ENCODE measurements at places on chromosomes 1 and 21.

DNA sequence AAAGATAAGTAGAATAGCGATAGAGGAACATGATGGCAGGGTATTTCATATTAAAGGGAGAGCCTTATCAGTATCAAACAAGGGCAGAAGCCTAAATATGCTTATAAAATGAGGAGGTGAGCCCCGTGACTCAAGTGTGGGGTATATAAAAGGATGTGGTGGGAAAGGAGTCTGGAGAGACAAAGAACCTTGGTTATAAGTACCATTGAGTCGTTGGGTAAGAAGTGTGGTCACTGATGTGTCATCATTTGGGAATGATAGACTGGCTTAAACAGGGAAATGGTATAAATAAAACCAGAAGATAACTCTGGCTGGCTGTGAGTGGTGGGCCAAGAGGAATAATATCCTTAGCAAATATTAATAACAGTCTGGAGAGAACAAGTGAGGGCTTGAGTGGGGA lies 10.9 kb upstream of the CD5L start:
- no peak for DNase-seq

- DNase-seq: no peak
Observed at GRCh38 chr1:34263406-34263805, 86.7 kb downstream of the C1orf94 start.

DNA sequence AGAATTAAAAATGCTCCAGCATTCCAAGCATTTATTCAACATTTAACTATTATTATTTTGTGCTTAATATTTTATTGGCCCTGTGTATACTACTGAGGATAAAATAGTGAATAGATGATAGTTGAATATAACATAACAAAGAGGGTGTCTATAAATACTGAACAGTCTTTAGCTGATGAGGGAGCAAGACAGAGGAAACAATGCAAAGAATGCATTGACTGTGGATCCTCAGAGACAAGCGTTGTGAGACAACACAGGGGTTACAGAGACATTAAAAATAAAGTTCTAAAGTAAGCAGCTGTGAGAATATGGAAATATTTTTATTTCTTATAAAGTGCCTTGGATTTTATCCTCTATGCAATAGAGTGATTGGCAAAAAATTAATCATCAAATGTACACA lies 1133.1 kb downstream of the PLA2G4A start:
- no peak for DNase-seq

DNA sequence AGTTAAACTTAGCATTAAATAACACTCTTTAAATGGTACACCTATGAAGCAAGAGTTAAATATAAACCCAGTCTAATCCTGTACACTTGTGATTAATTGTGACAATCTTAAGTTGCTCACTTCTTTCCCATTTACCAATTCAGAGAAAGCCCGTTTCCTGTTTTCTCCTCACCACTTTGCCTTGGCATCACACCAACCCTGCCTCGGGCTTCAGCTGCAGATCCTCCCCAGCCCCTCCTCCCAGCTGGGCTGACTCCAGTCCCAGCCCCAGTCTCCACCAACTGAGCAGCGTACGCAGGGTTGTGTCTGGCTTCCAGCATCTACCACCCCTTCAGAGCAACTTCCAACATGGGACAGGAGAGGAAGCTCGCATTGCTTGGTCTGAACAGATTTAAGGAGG lies 4.1 kb downstream of the PYCR2 start:
- DNase-seq: peak; percentile 94

DNA sequence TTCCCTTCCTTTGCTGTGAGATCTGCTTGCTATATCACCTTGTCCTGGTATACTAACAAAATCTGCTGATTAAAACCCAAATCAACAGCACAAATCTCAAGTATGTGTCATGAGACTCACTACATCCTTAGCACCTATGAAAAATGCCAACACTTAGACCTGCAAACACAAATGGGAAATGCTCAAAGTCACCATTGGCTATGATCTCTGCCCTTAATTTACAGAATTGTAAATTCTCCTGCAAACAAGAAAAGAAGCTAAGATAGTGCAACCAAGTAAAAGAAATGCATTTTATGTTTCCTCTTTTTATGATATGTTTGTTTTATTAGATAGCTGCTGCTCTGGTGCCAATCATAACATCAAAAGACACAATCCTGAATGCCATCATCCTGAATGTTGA lies 80.8 kb downstream of the DISC1 start:
- DNase-seq: no peak

DNA sequence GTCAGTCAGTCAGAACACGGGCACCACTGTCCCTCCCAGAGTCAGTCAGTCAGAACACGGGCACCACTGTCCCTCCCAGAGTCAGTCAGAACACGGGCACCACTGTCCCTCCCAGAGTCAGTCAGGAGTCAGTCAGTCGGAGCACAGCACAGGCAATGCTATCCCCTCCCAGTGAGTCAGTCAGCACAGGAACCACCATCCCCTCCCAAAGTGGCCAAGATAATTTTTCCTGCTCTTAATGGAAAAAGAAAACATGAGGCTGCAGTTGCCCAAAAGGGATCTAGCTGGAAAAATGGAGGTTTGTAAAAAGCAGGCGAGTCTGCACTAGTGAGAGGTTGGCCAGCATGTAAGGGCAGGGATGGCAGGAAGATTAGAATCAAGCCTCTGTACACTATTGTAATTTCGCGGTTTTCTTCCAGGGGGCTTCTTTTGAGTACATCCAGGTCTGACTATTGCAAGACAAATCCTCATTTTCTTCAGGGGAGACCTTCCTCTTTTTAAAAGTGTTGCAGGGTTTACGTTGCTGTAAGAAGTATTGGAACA lies 213.8 kb downstream of the SIPA1L2 start:
- DNase-seq: no peak

DNA sequence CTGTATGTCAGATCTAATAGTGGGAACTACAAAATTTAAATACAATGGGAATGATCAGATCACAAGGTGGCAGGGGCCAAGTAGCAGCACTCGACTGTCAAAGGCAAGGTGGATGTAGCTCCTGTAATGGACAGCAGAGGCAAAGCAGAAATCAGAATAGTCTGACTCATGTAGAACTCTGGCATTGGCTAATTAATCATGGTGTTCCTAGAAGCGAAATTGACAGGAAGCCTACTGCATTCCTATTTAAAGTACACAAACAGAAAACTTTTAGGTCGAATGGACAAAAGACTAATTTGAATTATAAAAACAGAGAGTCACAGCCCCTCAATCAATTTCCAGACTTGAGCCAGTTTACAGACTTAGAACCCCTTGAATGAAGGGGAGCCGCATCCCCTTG lies 17.4 kb upstream of the IL12RB2 start:
- DNase-seq: no peak

DNA sequence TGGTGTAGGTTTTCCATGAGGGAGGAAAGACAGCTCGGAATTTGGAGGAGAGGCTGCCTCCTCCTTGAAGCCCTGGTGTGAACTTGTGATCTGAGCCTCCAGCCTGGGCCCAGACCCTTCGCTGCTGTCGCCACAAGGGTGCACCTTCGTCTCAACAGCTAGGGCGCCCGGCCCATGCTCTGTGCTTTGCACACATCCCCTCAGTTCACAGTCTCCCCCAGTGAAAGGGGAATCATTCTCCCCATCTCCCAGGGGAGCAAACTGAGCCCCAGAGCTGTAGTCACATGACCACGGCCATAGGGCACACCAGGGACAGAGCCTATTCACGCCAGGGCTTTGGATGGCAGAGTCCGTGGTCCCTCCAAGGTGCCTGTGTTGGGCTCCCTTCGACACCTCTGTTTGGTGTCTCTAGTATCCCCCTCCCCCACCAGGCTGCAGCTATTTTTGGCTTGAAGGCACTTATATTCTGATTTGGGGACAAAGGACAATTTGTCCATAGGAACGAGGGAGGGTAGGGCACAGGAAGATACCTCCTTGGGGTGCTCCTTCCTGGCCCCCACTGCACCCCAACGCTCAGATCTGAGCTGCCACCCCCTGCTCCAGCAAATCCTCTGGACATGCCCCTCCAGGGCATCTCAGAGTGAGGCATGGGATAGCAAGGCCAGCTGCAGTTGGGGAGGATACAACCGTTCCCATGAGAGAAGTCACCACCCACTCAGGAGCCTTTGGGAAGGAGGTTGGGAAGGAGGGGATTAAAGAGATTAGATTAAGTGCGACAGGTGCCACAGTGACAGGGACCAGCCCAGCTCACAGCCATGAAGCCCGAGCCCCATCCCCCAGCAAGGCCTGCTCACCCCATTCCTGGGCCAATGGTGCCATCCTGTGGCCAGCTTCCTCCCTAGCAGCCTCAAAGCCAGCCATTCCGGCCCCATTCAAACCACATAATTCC lies 15.7 kb downstream of the MATN1 start:
- DNase-seq: no peak

- no peak for DNase-seq
Observed at GRCh38 chr1:13992489-13993285, 292.7 kb downstream of the PRDM2 start.

DNA sequence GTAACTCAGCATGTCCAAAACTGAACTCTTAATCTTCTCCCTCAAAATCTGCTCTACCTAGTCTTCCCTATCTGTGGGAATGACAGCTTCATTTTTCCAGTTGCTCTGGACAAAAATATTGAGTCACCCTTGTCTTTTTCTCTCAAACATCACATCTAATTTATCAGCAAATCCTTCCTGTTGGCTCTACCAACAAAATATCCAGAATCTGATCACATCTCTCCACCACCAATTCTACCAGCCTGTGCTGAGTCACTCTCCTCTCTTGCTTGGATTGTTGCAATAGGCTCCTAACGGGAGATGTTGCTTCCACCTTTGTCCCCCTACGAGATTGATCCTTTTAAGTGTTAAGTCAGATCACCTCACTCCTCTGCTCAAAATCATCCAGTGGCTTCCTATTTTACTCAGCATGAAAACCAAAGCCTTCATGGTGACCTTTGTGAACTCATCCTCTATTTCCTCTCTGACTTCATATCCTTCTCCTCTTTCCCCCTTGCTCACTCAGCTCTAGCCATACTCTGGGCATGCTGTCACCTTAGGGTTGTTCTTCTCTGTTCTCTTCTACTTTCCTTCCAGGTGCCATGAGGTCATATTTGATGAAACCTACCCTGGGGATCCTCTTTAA lies 21.5 kb upstream of the SMYD2 start:
- no peak for DNase-seq

GRCh38 chr1:189496768-189497167 lies 980.9 kb downstream of the BRINP3 start:
- DNase-seq: no peak

GRCh38 chr1:85244271-85245061 lies 15.0 kb downstream of the C1orf52 start:
- DNase-seq: peak; percentile 88

DNA sequence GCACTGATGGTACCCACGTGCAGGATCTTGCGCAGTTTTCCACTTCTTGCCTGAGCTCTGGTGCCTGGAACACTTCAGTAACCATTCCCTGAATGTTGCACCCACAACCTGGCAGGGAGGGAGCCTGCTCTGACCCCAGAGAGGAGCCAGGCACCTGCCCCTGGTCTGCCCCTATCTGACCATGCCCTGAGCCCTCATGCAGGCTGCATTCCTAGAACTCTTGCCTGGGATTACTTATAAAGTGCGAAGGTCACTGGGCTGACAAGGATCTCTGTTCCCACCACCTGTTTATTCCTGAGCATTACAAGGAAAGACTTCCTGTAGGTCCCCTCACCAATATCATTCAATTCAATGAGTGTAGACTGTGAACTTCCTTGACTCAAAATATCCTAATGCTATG lies 191.9 kb upstream of the FMN2 start:
- no peak for DNase-seq

- no peak for DNase-seq
Observed at GRCh38 chr21:40840401-40841125, 6.4 kb downstream of the DSCAM start.

GRCh38 chr1:70156529-70157120 lies 48.8 kb downstream of the LRRC40 start:
- no peak for DNase-seq

GRCh38 chr1:201705389-201705788 lies 123.6 kb upstream of the IPO9 start:
- DNase-seq: no peak

GRCh38 chr1:60791226-60791625 lies 291.1 kb upstream of the NFIA start:
- no peak for DNase-seq

- no peak for DNase-seq
Observed at GRCh38 chr1:156410238-156410637, 41.2 kb downstream of the RHBG start.

DNA sequence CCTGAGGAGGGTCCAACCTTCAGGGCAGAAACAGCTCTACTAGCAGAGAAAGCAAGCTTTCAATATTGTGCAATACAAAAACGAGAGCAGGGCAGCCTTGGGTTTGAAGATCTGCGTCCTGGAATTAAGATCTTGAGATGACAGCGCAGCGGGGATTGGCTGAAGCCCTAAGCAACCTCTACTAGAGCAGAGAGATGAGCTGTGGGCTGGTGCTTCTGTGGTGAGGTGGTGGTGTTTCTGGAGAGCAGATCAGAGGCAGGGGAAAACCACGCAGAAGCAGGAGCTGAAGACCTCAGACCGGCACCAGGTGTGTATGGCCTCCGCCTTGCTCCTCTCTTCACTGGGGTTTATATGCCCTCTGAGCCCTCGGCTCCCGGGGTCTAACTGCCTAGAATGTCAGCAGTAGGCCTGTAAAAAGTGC lies 12.5 kb downstream of the TRAF3IP3 start:
- DNase-seq: no peak

- DNase-seq: no peak
Observed at GRCh38 chr1:175355414-175355813, 162.8 kb upstream of the KIAA0040 start.

DNA sequence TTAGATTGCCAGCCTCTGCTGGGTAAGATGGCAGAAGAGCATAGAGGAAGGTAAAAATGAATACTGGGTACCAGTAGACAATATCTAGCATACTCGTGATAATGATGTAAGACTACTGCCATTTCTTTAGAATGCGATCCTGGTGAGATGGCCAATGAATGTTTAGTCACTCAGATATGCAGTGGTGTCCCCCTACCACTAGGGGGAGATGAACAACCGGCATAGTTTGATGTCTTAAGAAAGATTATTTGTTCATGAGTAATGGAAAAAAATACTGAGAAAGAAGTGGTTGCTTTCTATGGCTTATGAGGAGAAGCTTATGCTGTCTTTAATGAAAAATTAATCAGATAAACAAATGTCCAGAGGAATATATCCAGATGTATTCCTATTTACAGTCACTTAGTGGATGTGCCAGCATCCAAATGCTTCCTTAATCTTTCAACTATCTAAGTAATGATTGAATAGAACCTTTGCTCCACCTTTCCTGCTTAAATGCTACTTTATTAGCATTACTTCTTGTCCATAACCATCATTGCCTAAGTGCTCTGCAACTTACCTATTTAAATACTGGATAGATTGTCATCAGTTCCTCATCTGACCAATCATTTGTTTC lies 256.6 kb downstream of the ST6GALNAC3 start:
- DNase-seq: peak; percentile 50

GRCh38 chr1:110209715-110210603 lies at the start of gene KCNC4:
KCNC4 (plus strand) TSS chr1:110210314; CDS start chr1:110211500, 1,186 bp downstream.
- DNase-seq: no peak

Data from SK-N-MC (cell line).